CD8-positive, alpha-beta T cell (primary cell): ENCODE measurements at places on chromosomes 3 and 15.

GRCh38 chr3:41716471-41716870, 245.4 kb downstream of the ULK4 start:
- no peak for DNase-seq

DNA sequence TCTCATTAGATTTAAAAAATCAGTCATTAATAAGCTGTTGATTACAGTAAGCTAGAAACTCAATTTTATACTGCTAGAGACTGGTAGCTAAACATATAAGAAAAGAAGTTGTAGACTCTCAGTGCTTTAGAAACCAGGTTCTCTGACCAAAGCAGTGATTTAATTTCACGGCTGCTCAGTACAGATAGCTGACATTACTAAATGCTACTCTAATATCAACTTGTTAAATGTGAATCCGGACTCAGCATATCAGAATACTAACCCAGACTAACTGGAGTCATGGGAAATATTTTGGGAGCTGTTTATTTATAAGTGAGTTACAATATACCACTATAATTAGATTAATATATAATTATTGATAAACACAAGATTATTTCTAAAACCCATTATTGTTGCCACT, 80.4 kb downstream of the NEDD4 start:
- DNase-seq = no peak

- DNase-seq = no peak
Measured at GRCh38 chr3:190288836-190289235, 33.4 kb downstream of the CLDN1 start.

DNA sequence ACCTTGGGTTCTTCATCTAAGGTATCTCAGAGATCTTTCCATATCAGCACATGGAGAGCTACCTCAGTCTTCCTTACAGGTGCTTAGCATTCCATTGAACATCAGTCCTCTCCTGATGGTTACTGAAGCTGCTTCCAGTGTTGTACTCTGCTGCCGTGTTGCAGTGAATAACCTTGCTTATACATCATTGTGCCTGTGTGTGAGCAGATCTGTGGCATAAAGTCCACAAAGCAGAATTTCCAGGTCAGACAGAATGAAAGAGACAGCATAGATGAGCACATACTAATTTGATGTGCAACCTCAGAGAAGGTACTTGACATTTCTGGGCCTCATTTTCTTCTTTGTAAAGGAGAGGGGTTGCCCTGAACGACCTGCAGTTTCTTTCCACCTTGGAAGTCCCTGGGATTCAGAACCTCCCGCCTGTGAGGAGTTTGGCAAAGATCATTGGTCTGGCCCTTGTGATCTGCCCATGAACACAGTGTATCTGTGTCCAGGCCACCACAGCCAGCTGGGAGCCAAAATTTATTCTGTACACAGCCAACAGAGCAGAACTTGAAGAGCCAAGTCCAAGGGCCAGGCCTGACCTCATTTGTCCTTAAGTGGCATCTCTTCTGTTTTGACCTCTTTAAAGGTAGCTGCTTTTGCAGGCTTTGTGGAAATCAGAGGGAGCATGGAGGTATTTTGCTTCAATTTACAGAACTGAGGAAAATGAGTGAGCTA, 57.2 kb upstream of the SLC7A14 start:
- DNase-seq = no peak

GRCh38 chr3:144487011-144487410, 515.4 kb downstream of the DIPK2A start:
- DNase-seq = no peak

DNA sequence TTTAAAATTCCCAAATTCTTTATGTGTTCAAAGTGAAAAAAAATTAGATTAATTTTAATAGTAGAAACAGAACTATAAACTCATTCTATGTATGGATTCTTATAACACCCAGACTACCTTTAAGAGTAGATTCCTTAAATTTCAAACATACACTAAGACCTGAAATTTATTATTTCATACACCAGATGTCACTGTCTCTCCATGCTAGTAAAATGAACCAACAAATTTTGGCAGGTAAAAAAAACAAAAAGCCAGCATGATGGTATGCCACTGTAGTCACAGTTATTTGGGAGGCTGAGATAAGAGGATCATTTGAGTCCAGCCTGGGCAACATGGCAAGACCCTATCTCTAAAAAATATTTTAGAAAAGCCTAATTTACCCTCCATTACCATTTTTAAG, 461.3 kb upstream of the NAALADL2 start:
- DNase-seq = peak; percentile 25

GRCh38 chr3:193971261-193971751, 164.6 kb upstream of the HES1 start:
- no peak for DNase-seq

GRCh38 chr15:75235051-75235673, 23.0 kb upstream of the GOLGA6C start:
- no peak for DNase-seq

- no peak for DNase-seq
Measured at GRCh38 chr3:110575702-110576101, 495.9 kb upstream of the NECTIN3 start.

DNA sequence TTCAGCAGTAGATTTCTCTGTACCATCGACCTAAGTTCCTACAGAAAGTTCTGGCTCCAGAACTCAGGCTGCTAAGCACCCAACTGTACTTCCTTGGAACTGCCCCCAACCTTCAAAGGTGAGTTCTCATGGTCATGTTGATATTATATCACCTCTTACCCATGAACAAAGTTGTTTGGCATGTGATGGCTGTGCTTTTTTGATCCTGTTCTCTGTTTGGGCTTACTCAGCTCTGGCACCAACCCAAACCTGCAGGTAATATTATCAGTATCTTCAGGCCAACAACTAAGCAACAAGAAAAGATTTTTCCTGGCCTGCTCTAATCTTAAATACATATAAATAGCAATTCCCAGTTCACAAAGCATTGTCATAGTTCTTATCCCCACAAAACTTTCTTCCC, 318.7 kb upstream of the LMCD1 start:
- DNase-seq = no peak

GRCh38 chr15:93179072-93179471, 90.1 kb upstream of the RGMA start:
- DNase-seq = no peak

DNA sequence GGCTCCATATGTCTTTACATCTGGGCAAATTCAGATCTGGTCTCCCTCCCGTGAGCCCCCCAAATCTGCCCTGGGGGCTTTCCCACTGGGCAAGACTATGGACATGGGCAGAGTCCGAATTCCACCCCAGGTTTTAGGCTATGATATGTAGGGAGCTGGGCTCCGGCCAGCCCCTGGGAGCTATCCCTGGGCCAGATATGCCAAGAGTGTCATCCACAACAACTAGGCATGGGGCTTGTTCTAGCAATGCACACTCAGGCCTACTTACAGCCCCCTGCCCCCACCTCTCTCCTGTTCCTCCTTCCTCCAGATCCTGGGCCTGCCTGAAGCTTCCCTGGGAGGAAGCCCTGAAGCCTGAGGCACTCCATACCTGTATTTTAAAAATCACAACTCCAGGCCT, 622 bp downstream of the XIRP1 start:
- DNase-seq = no peak

DNA sequence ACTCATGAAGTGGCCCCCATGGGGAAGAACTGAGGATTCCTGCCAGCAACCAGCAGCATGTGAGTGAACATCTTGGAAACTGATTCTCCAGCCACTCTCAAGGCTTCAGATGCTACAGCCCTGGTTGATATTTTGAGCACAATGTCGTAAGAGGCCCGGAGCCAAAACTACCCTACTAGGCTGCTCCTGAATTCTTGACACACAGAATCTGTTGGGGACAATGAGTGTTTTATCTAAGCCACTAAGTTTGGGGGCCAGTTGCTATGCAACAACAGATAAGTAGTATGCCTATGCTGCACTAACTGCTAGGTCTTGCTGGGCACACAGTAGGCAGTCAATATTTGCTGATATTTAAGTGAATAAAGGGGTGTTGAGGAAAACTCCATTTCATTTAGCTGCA, 89.9 kb upstream of the CHL1 start:
- DNase-seq = no peak

DNA sequence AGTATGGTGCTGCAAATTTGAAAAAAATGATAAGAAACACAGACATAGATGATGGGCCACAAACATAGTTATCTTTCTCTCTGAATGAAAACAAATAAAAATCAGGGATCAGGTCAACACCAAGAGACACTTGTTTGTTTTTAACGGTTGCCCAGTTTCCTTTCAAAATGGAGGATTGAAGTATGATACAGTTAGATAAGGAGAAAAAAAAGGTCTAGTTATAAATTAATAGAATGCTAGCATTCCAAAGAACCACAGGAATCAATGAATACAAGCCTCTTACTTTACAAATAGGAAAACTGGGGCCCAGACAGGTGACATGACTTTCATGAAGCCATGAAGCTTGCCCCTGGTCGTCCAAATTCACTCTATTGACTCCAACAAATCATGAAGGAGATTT, 305.1 kb downstream of the ZNF621 start:
- no peak for DNase-seq

DNA sequence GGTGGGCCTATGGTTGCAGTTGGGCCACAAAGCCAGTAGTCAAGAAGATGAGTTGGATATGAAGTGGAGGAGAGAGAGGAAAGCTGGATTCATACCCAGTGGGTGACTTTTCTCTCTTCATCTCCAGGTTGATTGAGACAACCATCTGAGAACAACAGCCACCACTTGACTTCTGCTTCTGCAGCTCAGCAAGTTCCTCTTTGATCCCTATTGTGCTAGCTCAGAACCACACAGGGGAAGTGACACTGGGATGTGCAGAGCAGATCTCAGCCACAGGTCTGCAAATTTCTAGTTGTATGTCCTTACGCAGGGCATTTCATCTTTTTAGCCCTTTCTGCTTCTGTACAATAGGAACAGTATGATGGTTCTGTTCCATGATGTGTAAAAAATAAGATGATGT, 459.2 kb upstream of the ARRDC4 start:
- DNase-seq = no peak

DNA sequence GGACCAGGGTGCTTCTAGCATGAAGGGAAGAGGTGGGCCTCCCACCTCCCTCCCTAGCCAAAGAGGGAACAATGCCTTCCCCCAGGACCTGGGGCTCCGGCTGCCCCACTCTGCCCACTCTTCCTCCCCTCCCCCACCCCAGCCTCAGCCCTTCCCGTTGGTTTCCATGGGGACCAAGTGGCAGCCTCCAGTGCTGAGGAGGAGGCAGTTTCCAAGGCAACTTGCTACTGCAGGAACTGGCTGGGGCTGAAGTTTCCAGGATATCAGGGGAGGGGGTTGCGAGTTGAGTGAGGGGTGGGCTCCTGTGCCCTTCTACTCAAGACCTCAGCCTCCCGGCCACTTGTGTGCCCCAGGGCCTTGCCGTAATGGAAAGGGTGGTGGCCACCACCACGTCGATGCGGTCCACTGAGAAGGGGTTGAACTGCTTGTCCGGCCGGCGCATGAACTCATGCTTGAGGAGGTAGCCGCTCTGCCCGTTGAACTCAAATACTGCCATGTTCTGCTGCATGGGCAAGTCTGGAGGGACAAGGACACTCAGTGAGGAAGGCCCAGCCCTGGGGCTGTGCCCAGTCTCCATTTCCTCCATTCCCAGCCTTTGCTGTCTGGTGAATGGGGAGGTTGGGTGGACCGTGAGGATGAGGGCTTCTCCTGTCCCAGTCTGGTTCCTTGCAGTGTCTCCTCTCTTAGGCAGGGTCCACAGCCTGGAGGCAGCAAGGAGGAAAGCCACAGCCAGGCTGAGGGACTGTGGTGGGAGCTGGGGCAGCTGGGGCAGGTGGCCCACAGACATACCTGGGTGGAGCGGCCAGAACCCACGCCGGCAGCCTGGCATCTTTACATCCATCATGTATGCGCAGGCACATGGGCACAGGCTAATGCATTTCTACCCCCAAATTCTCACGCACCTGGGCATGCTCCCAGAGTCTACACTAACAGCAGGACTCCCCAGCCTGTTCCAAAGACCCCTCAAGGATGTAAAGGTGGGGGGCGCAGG, 11.3 kb upstream of the ANKRD63 start:
- DNase-seq = no peak

DNA sequence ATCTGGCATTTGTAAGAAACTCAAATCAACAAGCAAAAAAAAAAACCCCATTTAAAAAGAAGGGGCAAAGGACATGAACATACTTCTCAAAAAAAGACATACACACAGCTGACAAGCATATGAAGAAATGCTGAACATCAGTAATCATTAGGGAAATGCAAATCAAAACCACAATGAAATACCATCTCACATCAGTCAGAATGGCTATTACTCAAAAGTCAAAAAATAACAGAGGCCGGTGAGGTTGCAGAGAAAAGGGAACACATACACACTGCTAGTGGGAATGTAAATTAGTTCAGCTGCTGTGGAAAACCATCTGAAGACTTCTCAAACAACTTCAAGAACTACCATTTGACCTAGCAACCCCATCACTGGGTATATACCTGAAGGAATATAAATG, 199.4 kb upstream of the THBS1 start:
- DNase-seq = no peak
